A172 (cell line): ENCODE measurements at places on chromosomes 7 and 10.

GRCh38 chr7:25347360-25348066, 119.2 kb upstream of the NPVF start:
- DNase-seq, result no peak

DNA sequence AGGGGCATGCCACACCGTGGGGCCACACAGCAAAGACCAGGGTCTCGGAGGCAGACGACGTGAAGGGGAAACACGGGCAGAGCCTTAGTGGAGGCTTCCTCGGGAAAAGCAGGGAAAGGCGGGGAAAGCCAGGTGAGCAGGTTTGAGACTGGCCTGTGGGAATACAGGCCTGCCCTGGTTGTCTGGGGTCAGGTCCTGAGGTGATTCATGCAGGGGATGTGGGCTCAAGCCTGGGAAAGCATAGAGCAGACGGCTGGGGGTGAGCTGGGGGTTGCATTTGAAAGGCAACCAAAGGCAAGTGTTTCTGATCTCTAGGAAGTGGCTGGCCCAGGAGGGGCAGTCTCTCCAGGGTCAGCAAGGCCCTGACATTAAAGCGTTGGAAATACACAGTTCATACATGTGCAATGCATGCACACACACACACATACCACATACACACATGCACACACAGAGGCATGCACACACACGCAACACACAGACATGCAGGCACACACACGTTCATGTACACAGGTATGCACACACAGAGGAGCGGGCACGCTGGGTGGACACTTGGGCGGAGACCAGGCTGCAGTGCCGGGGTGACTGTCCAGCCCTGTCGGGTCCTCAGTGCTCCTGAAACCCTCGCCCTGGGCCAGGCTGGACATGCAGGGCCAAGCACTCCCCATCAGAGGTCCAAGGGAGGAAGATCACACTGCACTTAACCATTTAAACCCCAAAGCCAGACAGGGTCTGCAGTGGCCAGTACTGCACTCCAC, 51.8 kb downstream of the DPYSL4 start:
- DNase-seq, result no peak

GRCh38 chr7:150403376-150404171, 24.4 kb downstream of the ZNF775 start:
- no peak for DNase-seq

DNA sequence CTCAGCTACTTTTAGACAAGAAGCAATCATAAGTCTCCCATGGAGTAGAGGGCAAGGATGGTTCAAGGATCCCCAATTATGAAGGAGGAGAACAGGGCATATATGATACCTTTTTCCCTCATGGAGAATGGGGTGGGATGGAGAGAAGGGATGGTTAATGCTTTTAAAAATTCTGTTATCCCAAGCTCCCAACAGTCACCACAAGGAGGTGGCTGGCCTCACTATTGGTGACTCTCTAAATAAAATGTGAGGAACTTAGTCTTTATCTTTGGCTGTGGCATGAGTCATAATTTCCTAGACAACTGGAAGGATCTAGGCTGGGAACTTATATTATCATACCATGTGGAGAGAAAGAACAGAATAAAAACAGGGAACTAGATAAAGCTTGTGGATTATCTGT, 297.0 kb downstream of the PHTF2 start:
- DNase-seq, result peak; percentile 52

DNA sequence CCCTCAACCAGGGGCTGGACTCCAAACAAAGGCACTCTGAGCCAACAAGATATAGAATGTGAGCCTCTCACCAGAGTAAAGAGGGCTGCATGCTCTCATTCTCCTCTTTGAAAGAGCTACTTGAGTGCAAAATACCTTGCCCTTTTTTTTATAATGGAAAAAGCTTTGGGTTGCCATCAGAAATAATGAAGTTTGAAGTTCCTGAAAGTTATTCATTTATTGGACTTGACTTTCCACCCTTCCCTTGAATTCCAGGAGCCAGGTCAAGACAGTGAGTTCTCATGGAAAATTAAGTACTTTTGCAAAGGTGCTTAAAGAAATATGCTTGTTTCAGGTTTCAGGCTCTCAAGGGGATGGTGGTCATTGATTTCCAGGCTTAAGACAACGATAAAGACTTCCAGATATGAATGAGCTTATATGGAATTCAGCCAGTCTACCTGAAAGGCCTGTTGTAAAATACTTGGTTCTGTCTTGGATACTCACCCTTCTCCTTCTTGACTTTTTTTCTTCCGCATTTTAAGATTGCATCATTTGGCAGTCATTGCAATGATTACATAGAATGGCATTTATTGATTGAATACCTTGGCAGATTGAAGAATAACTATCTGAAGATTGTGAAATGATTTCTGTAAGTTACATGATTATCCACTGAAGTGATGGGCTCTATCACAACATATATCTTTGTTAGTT, 696.4 kb downstream of the INHBA start:
- no peak for DNase-seq

DNA sequence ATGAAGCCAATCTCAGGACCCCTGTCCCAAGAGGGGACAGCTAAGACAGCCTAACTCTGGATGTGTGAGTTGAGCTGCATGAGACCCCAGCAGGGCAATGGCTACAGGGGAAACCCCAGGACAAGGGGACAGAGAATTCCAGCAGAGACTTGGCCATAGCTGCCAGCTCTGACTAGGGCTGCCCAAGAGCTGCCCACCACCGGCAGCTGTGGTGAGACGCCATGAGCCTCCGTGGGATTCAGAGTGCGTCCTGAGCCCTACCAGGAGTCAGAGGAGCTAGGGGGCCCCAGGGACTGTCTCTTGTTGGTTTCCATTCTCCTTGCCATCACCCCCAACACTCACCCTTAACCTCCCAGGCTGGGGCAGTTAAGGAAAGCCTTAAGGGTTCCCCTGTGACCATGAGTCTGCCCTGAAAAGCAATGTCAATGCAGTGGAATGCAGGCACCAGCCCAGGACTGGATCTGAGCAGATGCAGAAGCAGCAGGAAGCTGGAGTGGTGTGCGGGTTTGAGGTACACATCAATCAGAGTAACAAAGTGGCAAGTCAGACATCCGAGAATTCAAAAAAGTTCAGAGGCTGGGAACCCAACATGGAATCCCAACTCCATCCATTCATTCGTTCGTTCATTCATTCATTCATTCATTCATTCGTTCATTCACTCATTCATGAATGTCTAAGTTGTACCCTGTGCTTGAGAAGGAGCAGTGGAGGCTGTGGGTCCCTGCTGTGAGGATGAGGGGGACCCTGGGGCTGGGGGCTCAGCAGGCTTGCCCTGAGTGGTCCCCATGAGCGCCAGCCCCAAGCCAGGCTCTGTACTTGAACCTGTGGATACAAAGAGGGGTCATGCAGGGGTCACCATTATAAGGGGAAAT, 52.9 kb downstream of the C10orf120 start:
- no peak for DNase-seq

DNA sequence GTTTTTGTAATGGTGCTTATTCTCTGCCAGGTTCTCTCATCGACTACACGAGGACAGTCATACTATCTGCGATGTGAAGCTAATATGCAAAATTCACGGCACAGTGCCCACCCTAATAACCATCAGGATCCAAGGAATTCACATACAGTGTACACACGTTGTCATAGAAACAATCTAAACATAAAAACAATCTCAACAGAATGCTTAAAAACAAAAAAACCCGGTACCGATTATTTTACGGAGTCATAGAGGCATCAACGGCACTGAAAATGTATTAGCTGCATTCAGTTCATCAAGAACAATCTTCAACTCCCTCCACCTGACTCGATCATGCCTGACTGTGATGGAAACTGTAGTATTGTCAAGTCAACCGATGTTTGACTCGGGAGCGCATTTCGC, 628 bp downstream of the MRPS33 start:
- DNase-seq, result no peak

- DNase-seq, result no peak
Observed at GRCh38 chr7:113790025-113790424, 128.8 kb downstream of the PPP1R3A start.
